ENCODE measurements at places on chromosomes 4 and X. TPM values are rescaled to one million over a fixed set of nuclear protein-coding genes. Genes with fewer than 3 reads are reported as not detected.

DNA sequence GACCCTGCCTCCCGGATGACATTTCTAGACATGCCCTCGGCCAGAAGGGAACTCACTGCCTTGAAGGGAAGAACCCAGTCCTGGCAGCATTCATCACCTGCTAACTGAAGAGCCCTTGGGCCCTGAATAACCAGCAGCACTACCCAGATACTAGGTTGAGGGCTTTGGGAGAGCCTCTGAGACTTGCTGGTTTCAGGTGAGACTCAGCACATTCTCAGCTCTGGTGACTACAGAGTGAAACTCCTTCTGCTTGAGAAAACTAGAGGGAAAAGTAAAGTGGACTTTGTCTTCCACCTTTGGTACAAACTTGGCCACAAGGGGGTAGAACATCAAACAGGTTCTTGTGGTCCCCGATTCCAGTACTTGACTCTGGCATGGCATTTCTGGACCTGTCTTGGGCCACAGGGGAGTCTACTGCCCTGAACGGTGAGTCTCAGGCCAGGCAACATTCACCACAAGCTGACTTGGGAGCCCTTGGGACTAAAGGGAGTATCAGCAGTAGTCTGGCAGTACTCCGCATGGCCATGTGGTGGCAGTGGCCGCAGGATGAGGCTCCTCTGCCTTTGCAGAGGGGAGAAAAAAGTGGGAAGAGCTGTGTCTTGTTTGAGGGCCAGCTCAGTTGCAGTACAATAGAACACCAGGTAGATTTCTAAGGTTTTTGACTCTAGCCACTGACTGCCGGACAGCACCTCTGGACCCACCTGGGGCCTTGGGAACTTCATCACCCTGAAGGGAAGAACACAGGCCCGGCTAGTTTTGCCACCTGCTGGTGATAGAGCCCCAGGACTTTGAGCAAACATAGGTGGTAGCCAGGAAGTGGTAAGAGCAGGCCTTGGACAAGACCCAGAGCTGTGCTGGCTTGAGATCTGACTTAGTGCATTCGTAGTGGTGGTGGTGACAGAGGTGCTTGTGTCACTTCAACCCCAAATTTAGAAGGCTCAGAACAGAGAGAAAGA is 414.8 kb downstream of the OPHN1 start:
- DNase-seq, result no peak

DNA sequence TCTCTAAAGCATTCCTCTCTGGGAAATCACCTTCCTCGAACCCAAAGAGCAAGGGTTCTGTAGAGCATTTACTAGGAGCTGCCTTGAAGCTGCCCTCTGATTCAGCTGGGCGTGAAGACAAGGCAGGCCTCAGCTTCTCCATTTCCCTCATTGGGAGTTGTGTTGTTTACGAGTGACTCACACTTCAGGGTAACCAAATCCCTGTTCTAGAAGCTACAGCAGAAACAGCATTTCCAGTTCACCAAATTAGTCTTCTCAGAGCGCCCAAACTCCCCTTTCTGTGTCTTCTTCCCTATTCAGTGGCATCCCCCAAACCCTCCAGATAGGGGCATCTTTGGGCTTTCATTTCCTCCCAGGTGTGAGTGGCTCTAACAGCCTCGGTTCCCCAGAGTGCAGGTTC is 863 bp upstream of the XPNPEP2 start:
- DNase-seq, result no peak

The GASK1B gene
- total RNA-seq, result 0.30 TPM

The PDE5A gene
- 2.2 TPM for total RNA-seq

The GPAT3 gene
- total RNA-seq, result 6.9 TPM

DNA sequence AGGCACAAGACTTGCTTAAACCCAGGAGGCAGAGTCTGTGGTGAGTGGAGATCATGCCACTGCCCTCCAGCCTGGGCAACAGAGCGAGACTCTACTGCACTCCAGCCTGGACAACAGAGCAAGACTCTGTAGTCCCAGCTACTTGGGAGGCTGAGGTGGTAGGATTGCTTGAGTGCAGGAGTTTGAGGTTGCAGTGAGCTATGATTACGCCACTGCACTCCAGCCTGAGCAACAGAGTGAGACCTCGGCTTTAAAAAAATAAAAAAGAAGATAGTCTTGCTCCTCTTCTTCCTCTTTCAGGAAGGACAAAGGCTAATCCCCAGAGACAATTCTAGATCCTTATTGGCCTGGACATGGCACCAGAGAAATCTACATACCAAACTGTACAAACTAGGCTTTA is 5.7 kb upstream of the PPEF2 start:
- DNase-seq, result no peak

- DNase-seq, result no peak
These were observed 8.2 kb downstream of the AMBN start for GRCh38 chr4:70600305-70600704.

- DNase-seq, result no peak
These were observed 12.2 kb upstream of the EDA start for GRCh38 chrX:69603566-69604194.

DNA sequence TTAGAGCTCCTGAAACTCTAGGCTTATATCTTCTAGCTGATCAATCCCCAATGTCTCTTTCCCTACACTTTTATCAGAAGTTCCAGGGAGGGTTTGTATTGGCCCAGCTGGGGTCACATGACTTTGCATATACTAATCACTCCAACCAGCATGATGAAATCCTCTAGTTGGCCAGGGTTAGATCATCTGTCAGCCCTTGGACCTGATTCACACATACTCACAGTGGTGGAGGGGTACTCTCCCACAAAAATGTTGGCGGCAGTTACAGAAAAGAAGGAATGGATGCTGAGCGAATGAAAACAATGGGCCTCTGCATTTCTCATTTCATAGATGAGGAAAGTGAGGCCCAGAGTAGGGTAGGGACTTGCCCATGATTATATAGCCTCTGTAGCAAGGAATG is 151.1 kb downstream of the PJA1 start:
- no peak for DNase-seq

The BMPR1B gene
- total RNA-seq, result not detected

- no peak for DNase-seq
These were observed 8.2 kb downstream of the ZNF718 start for GRCh38 chr4:132483-132882.

- no peak for DNase-seq
These were observed 48.8 kb downstream of the SEPTIN11 start for GRCh38 chr4:76998251-76998901.

- no peak for DNase-seq
These were observed 105.5 kb upstream of the OTUD4 start for GRCh38 chr4:145285928-145286327.

- no peak for DNase-seq
These were observed 2.9 kb downstream of the LAMTOR3 start for GRCh38 chr4:99891351-99891750.

- DNase-seq, result no peak
These were observed 12.5 kb downstream of the RFC1 start for GRCh38 chr4:39353478-39354253.

The PGAM4 gene
- total RNA-seq, result not detected

GRCh38 chrX:34218063-34218462 is 85.9 kb upstream of the FAM47A start:
- no peak for DNase-seq

Measured in T-cell (primary cell).